Astrocyte (in vitro differentiated cells and primary cell): ENCODE measurements at places on chromosomes 2 and 18. TPM values are rescaled to one million over a fixed set of nuclear protein-coding genes. Genes with fewer than 3 reads are reported as not detected.

The BCL11A gene
- total RNA-seq: 29.8 and 32.0 TPM in 2 replicates

- DNase-seq: no peak
Observed at GRCh38 chr18:5606951-5607350, 63.2 kb upstream of the EPB41L3 start.

DNA sequence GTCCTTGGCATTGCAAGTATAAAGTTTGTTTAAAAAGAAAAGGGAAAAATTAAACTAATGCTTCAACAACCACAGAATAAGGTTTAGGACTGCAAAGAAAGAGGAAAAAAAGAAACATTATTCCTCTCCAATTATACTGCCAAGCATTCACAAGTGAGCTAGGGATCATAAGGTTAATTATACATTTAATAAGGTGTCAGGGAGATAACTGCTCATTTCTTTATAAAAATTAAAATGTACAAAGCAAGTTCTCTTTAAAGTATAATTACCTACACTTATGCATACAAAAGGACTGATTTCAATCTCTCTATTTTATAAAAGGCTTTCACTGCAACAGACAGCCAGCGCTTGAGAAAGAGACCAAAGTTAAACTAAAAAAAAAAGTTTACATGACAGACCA lies 58.1 kb downstream of the ABCG8 start:
- DNase-seq: no peak

DNA sequence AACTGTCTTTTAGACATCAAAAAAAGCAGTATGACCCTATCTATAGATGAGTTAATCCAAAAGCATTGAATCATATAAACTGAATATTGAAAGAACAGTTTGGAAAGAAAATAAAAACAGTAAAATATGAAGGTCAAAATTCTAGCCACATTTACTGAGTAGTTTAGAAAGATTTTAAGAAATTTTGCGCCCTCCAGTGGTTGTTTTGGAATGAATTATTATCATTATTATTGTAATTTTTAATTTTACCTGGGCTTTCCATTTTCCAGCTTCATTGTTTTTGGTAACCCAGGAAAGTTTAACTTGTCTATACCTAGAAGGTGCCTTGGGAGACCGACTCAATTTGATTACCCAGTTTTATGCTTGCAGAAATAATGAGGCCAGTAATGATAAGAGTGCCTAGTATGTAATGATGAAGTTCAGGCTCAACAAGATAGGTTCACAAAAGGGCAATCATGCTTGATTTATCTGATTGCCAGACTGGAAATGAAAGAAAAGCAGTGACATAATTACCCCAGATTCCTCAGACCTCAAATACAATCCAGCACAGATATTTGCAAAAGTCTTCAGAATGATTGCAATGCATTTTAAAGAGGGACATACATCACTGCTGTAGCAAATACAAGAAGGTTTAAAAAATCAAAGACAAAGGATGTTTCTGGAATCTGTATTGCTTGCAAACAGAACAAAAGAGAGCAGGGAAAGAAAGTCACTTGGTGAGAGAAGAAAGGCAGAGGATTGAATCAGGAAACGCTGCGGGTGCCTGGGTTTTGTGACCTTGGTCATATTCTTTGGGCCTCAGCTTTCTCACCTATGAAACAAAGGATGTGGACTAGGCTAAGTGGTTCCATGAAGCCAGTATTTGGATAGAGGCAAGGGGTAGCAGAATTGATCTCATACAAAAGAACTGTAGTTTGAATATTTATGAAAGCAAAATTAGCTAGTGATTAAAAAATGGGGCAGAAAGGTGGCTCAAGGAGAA lies 153.8 kb downstream of the MAP2 start:
- DNase-seq: no peak

DNA sequence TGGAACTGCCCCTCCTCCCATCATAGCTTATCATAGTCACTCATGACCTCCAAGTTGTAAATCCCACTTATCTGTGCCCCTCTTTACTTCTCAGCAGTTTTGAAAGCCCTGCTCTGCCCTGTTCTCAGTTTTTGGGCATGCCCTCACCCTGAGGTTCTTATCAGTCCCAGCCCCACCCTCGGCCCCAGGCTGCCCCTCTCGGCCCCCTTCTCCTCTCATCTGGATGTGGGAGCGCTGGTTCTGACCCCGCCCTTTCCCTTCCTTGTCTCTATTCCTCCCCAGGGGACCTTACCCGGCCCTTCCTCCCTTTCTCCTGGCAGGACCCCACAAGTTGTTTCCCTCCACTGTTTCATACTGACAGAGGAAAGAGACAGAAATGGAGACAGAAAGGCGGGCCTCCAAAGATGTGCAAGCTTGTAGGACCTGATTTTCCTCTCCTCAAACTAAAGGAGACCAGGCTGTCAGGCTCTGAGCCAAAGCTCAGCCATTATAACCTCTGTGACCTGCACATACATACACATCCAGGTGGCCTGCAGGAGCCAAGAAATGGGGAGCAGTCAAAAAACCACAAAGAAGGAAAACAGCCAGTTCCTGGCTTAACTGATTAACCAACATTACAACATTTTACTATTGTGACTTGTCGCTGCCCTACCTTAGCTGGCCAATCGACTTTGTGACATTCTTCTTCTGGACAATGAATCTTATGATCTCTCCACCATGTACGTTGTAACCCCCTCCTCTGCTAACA lies 171.0 kb upstream of the HS6ST1 start:
- peak; percentile 7 for DNase-seq

The MYOM1 gene
- 0.57 and 0.94 TPM in 2 replicates for total RNA-seq

- no peak for DNase-seq
Observed at GRCh38 chr2:218756599-218757377, 25.2 kb upstream of the CYP27A1 start.

- DNase-seq: no peak
Observed at GRCh38 chr2:224151161-224151560, 112.1 kb upstream of the SERPINE2 start.

- DNase-seq: no peak
Observed at GRCh38 chr2:37874470-37874869, 50.6 kb upstream of the RMDN2 start.

DNA sequence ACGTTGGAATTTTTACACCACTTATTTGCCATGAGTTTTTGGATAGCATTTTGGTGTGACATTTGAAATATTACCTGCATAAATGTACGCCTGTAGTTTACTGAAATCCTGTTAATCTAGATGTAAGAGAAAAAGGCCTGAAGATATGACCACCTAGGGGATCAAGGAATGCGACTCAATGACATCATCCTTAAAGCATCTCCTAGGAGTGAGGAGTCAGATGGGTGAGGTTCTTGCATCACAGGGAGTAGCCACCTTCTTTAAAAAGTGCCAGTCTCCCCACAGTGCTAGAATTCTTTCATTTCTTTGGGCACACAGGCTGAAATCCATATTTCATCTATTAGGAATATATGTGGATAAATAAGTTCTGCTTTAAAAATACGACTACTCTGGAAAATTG lies 34.5 kb downstream of the ADCYAP1 start:
- DNase-seq: peak; percentile 50

The UGT1A3 gene
- not detected in 2 replicates for total RNA-seq

DNA sequence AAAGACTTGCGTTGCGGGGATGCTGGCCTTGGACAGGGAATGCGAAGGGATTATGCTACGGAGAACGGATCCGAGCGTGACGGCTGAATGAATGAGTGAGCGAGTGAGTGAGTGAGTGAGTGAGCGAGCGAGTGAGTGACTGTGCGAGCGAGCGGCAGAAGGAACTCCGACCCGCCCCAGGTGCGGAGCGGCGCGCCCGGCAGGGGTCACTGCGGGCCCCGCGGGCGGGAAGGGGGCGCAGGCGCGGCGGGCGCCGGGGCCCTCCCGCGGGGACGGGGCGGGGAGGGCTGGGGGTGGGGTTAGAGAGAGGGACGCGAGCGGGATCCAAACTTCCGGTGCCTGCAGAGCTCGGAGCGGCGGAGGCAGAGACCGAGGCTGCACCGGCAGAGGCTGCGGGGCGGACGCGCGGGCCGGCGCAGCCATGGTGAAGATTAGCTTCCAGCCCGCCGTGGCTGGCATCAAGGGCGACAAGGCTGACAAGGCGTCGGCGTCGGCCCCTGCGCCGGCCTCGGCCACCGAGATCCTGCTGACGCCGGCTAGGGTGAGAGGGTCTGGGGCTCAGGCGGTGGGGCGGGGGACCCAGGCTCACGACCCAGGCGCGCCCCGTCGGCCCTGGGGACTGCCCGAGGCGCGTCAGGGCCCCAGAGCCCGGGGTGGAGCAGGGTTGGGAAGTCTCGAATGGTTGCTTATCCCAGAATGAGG lies at the start of gene ITM2C:
TSS of gene ITM2C (plus strand) at position 338 of the 702 bp plus-strand sequence. CDS start at position 422, 84 bp downstream.
- DNase-seq: peak; percentile 25
